DND-41 (cell line): ENCODE measurements at places on chromosomes 12 and 14.

DNA sequence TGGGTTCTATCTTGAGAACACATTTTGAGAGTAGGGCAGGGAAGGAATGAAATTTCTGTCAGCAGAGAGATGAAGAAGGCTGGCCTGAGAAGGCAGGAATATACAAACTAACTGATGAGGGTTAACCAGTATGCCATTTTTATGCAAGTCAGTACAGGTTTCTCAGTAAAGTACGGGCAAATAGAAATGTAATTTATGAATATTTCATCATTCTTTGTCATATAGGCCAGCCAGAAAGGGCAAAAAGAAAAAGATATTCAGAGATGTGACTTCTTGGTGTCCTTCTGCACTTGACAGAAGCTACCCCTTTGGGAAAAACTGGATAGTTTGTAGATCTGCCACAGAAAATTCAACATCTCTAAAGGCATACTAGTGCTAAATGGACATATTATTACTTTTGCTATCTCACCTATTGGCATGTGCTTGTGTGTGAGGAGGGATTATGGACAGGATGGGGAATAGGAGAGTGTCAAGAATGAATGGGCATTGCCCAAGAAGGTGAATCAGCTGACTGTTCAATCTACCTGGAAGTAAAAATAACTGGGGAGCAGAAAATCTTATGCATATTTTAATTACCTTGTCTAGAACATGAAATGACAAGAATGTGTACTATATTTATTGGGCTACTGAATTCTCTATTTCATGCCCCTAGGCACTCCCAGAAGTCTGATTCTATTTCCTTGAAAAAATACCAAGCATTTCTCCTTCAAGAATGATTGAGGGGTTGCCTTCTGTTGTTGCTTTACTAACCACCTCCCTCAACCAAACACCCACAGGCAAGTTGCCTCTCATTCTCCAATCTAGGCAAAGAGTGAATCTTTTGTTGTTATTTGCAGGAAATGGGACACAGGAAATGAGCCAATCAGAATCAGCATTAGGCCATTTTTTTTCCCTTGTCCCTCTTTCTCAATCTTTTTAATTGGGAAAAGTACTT lies 175.1 kb upstream of the SLC38A2 start:
- H3K36me3 ChIP-seq = 0 out of 2 replicates have a peak, but pooled peaks cover 2% of the 10 kb centered on the region
- no peak overlapping the region for H3K4me3 ChIP-seq
- H3K4me1 ChIP-seq = peaks cover 31% of the 10 kb centered on the region
- DNase-seq = no peak
- H3K27ac ChIP-seq = peak overlapping the region; percentile 42; the same call in 1 of the 2 replicates

DNA sequence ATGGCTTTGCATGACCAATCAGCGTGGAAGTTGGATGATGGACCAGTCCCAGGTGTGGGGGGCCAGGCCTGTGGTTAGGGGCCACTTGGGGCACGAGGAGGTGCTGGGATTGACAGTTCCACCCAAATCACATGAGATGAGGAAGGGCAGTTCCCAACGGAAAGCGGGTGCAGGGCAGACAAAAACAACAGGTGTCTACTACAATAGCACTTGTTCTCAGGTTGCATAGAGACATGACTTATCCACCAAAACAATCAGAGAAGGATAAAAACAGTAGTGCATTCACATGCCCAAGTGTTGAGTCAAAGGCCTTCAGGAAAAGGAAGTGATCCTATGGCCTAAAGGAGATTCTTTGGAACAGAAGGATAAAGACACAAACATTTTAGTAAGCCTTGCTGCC lies 14.6 kb upstream of the EIF2B2 start:
- no peaks in the 10 kb centered on the region for H3K36me3 ChIP-seq
- no peaks in the 10 kb centered on the region for H3K27me3 ChIP-seq
- H3K4me1 ChIP-seq = no peaks in the 10 kb centered on the region
- no peak overlapping the region for H3K27ac ChIP-seq

DNA sequence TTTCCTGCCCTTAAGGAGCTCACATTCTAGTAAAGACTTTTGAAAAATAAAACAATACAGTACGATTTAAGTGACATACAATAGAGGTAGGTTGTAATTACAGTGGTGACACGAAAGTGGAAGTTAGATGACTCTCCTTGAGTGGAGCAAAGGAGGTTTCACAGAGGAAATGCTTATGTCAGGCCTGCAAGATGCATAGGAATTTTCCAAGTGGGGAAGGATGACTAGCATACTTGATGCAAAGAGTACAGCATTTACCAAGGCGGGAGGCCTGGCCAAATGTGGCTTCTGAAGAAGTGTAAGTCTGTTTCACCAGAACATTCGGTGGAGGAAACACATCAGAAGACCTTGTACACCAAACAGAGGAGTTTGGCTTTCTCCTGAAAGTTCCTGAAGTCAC lies 55.2 kb downstream of the ERO1A start:
- peaks cover 43% of the 10 kb centered on the region for H3K36me3 ChIP-seq
- H3K4me1 ChIP-seq = no peaks in the 10 kb centered on the region
- no peak overlapping the region for H3K4me3 ChIP-seq
- H3K27me3 ChIP-seq = no peaks in the 10 kb centered on the region
- no peak overlapping the region for H3K27ac ChIP-seq

GRCh38 chr12:105841840-105842239 lies 296.9 kb downstream of the NUAK1 start:
- H3K27me3 ChIP-seq = peaks cover 6% of the 10 kb centered on the region
- DNase-seq = no peak
- H3K4me3 ChIP-seq = no peak overlapping the region
- no peaks in the 10 kb centered on the region for H3K36me3 ChIP-seq
- no peak overlapping the region for H3K27ac ChIP-seq
- no peaks in the 10 kb centered on the region for H3K4me1 ChIP-seq

- H3K4me3 ChIP-seq = no peak overlapping the region
- H3K36me3 ChIP-seq = no peaks in the 10 kb centered on the region
- no peak overlapping the region for H3K27ac ChIP-seq
- no peaks in the 10 kb centered on the region for H3K27me3 ChIP-seq
- DNase-seq = no peak
Observed at GRCh38 chr12:130559806-130560205, 156.3 kb downstream of the RIMBP2 start.

DNA sequence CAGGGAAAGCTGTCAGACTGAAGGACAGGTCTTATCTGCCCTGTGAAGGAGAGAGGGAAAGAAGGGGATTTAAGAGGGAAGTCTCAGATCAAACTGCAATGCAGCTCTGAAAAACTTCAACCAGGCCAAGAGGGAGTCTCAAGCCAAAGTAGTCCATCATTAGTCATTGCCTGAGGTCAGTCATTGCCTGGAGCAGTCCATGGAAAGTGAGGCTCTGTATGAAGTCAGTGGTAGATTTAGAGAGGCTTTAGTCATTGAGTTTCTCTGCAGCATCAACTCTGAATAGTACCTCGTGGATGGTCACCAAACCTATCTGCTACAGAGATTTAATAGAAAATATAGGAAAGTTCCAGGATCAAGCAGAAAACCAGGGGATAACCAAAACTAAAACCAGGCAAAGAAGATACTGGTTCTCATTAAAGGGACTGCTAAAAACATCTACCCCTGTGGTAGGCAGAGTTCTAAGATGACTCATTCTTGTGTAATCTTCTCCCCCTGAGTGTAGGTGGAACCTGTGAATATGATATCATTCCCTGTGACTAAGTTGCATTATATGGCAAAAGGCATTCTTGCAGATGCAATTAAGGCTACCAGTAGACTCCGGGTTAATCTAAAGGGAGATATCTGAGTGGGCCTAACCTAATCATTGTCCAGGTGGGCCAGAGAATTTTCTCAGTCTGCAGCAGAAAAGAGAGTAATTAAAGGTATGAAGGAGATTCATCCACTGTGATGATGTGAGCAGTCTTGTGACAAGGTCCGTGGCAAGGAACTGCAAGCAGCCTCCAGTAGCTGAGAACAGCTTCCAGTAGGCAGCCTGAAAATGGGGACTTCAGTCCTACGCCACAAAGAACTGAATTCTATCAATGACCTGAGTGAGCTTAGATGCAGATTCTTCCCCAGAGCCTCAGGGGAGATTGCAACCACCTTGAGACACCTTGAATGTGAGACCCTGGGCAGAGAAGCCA lies 123.1 kb downstream of the GALC start:
- no peaks in the 10 kb centered on the region for H3K27me3 ChIP-seq
- no peak overlapping the region for H3K4me3 ChIP-seq
- no peaks in the 10 kb centered on the region for H3K36me3 ChIP-seq
- no peaks in the 10 kb centered on the region for H3K4me1 ChIP-seq

- no peaks in the 10 kb centered on the region for H3K27me3 ChIP-seq
- no peak overlapping the region for H3K4me3 ChIP-seq
- no peak overlapping the region for H3K27ac ChIP-seq
- no peaks in the 10 kb centered on the region for H3K36me3 ChIP-seq
Observed at GRCh38 chr12:114898159-114898558, 214.2 kb upstream of the TBX3 start.

GRCh38 chr12:78703820-78704525 lies 160.6 kb upstream of the SYT1 start:
- DNase-seq = no peak
- no peaks in the 10 kb centered on the region for H3K36me3 ChIP-seq
- no peak overlapping the region for H3K27ac ChIP-seq
- H3K27me3 ChIP-seq = no peaks in the 10 kb centered on the region
- no peaks in the 10 kb centered on the region for H3K4me1 ChIP-seq

DNA sequence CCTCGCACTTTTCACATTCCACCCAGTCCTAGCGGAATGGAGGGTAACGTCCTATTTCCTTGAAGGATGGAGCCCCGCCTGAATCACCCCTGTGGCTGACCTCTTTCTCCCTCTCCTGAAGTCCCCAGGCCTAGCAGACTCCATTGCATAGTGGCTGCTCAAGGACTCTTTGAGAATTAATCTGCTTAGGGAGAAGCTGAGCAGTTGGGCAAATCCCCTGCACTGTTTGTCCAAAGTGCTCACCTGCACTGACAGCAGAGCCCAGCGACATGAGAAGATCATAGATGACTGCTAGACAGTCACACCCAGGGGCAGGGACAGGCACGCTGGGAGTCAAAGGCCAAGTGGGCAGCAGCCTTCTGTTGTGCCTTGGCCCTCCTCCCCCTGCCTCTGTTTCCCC lies 37.7 kb upstream of the DICER1 start:
- H3K27ac ChIP-seq = no peak overlapping the region
- no peaks in the 10 kb centered on the region for H3K4me1 ChIP-seq
- H3K36me3 ChIP-seq = no peaks in the 10 kb centered on the region
- H3K27me3 ChIP-seq = peaks cover 3% of the 10 kb centered on the region
- H3K4me3 ChIP-seq = no peak overlapping the region
- no peak for DNase-seq
